Peyer's patch (tissue), 4 donors: ENCODE measurements at places on chromosomes 5 and 9. TPM values are rescaled to one million over a fixed set of nuclear protein-coding genes. Genes with fewer than 3 reads are reported as not detected.

ACTBL2 gene
- not detected for total RNA-seq

TGFBI gene
- total RNA-seq = 25.3 TPM

OR1J2 gene
- total RNA-seq = not detected

PCDHGB1 gene
- total RNA-seq = 0.27 TPM

FBXO38 gene
- 91.6 TPM for total RNA-seq

SPATA9 gene
- total RNA-seq = not detected

ROR2 gene
- total RNA-seq = 3.8 TPM

PCDHGB4 gene
- total RNA-seq = 2.1 TPM

GRM6 gene
- total RNA-seq = not detected

ARRDC1 gene
- 341 TPM for total RNA-seq

FYB1 gene
- total RNA-seq = 13.8 TPM

PCDHGC3 gene
- total RNA-seq = 29.7 TPM

EFNA5 gene
- 1.1 TPM for total RNA-seq

PCDHGA6 gene
- total RNA-seq = 4.1 TPM

SCGB3A2 gene
- total RNA-seq = not detected

PCDHA12 gene
- total RNA-seq = 0.83 TPM

BHMT2 gene
- total RNA-seq = 10.7 TPM

SLC35D2 gene
- 79.1 TPM for total RNA-seq

FREM1 gene
- total RNA-seq = 35.4 TPM

PCDHA1 gene
- not detected for total RNA-seq

PCDHGA12 gene
- 6.8 TPM for total RNA-seq

ECM2 gene
- 20.1 TPM for total RNA-seq

SLCO4C1 gene
- total RNA-seq = not detected

SV2C gene
- total RNA-seq = 0.85 TPM

C9 gene
- not detected for total RNA-seq

CEL gene
- 6.6 TPM for total RNA-seq

PRR7 gene
- total RNA-seq = 2.2 TPM

SARDH gene
- 0.67 TPM for total RNA-seq

LVRN gene
- total RNA-seq = 10.6 TPM

NEURL1B gene
- total RNA-seq = 97.2 TPM

IL3 gene
- not detected for total RNA-seq

DDX4 gene
- total RNA-seq = not detected

GPR150 gene
- total RNA-seq = not detected

BTNL8 gene
- total RNA-seq = 6.6 TPM

HMMR gene
- 3.3 TPM for total RNA-seq

FOXD4L4 gene
- not detected for total RNA-seq

RAB3C gene
- 2.7 TPM for total RNA-seq

PRRX2 gene
- total RNA-seq = not detected

ITGA1 gene
- total RNA-seq = 49.5 TPM

TYRP1 gene
- total RNA-seq = 0.70 TPM

EGFLAM gene
- not detected for total RNA-seq

TNC gene
- total RNA-seq = 58.4 TPM

LAMC3 gene
- total RNA-seq = 3.9 TPM

MTRR gene
- 82.1 TPM for total RNA-seq

HAVCR2 gene
- total RNA-seq = 7.1 TPM

AMBP gene
- not detected for total RNA-seq

ZNF454 gene
- total RNA-seq = not detected

PFN3 gene
- total RNA-seq = not detected

PCDH1 gene
- 167 TPM for total RNA-seq

SAP30L gene
- 36.7 TPM for total RNA-seq

WNT8A gene
- total RNA-seq = not detected

SLC6A3 gene
- not detected for total RNA-seq

NR4A3 gene
- total RNA-seq = not detected

FAM221B gene
- total RNA-seq = not detected

NIPAL4 gene
- not detected for total RNA-seq

QRFP gene
- total RNA-seq = not detected

MARCHF3 gene
- total RNA-seq = 10.7 TPM
